ENCODE measurements at places on chromosomes 2 and 18.
A peak's percentile ranks its signal among the peaks of the same experiment; 100 is the strongest.

GRCh38 chr2:58876126-58876525 is 635.0 kb upstream of the FANCL start:
- peak; percentile 36 for DNase-seq

GRCh38 chr2:115584507-115584906 is 1142.1 kb downstream of the DPP10 start:
- no peak for DNase-seq

- no peak for DNase-seq
These were observed 4.1 kb upstream of the VSNL1 start for GRCh38 chr2:17536416-17536815.

DNA sequence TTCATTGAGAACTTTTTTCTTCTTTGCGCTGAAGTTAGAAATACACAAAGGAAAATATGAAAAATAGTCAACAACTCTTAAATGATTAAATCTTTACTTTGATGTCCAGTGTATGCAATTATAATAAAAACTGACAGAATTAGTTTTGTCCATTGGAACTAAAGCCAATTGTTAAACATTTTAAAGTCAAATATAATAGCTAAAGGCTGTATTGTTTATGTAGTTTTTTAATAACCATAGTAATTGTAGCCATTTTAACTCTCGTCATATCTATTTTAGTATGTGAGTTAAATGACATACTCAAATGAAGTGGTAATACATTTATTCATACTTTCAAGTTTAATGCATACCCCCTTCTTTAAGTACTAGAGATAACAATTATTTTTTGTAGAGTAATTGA is 4.7 kb upstream of the COBLL1 start:
- DNase-seq: no peak

DNA sequence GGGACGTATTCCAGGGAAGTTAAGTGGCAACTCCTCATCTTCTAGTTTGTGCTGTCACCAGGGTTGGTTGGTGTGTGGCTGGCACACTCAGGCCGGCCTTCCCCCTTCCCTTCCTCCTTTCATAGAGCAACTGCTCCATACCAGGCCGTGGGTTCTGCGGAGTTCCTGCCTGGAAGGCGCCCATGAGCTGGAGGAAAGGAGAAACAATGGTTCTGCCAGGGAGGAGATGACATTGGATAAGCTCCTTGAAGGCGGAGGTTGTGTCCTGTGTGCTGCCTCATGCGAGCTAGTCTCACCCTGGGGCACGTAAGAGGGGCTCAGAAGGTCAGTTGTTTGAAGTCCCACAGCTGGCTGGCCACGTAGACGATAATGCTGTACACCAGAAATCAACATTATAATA is 19.2 kb downstream of the ASAP2 start:
- DNase-seq: no peak
